ENCODE measurements at places on chromosomes 7 and 10.

GRCh38 chr7:28856656-28857055 is 101.5 kb downstream of the TRIL start:
- DNase-seq: no peak

GRCh38 chr10:96947036-96947435 is 114.9 kb downstream of the LCOR start:
- DNase-seq: no peak

GRCh38 chr7:142760071-142760642 is 10.6 kb upstream of the PRSS2 start:
- no peak for DNase-seq

DNA sequence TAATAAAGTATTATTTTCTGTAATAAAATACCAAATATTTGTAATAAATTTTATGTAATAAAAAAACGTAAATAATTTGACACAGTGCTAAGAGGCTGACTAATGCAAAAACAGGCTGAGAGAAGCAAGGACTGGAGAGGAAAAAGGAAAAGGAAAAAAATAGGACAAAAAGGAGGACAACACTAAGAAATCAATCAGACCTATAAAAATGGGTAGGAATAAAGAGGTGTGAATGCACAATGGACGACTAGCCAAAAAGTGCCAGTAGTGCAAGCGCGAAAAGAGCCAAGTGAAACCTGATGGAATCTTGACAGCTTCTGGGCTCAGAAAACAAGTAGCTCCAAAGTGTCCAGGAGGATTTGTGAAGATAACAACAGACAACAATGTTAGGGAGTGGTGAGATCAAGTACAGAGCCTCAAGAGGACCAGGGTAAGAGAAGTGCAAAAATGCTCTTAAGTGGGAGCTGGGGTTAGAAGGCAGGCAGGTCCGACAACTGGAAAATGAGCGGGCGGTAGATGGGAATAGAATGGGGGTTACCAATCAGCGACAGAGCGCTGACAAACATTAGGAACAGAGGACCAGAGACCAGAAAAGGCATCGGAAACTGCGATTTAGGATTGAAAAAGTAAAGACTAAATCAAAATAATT is 1.2 kb downstream of the BRAF start:
- no peak for DNase-seq

DNA sequence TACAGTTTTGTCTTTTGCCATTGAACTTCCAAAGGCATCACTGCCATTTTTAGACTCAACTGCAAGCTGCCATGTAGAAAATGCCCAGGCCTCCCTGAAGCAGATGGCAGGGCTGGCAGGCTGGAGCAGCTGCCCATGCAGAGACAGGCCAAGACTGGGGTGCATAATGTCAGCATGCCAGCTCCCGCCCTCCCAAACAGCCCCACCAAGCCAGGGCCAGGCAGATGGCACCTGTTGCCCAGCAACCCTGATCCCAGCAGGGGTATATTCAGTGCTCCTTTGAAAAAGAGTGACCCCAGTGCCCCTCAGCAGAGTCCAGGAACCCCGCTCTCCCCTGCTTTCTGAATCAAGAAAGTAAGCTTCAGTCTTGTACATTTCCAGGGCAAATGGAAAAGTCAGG is 32.6 kb downstream of the VSTM4 start:
- DNase-seq: no peak

DNA sequence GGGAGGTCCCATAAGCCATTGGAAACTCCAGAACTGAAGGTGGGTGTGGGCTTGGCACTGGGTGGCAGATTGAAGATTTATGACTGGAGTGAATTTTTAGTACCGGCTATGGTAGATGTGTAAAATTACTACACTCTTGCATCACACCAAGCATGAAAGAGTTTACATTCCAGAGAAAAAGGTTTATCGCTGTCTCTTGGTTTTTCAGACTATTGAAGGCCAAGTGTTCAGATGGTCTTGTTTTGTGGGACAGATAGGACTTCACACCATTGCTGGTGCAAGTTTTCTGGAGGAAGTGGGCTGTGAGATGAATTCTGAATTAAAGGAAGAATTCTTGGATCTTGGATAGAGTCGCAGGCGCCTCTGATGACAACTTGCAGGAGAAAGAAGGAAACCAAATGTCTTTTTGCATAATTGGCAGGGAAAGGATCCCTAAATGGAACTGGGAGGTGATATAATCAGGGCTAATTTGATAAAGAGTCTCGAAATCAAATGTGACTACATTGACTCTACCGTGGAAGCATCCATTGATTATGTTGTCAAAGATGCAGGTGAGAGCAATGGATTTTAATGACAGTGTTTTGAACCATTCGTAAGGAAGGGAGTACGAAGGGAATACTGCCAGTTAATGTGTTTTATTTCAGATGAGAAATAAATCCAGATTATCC is 14.2 kb upstream of the NMT2 start:
- no peak for DNase-seq

DNA sequence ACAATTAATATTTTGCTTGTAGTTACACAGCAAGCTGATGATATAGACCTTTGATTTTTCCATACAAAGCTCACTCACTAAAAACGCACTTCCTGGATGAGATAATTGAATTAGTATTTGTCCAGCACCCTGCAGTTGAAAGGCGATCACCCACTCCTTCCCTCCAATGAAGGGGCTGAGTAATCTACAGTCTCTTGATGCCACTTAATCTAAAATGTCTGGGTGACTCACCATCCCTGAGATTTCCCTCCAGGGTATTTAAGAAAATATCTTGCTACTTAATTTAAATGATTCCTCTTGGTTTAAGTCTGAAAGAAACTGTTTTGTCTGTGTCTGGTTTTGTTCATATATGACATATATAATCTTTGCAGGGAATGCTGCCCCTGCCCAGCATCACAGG is 515.3 kb downstream of the GRID1 start:
- no peak for DNase-seq

GRCh38 chr7:141073173-141073640 is 657 bp upstream of the TMEM178B start:
- no peak for DNase-seq

DNA sequence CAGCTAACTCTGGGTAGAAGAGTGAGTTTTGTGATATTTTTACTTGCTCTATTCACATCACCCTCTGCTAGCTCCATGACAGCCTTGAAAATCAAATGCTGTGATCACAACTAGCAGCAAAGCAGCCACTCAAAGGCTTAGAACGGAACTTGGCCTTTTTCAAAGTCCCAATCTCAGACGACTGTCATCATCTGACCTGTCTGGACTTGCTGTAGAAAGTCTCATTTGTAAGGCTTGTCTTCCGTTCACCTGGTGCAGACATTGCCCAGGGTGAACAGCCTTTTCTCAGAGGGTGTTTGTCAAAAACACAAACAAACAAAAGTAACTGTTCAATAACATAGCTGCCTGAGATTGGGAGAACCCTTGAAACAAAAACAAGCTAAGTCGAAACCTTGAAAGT is 458.9 kb upstream of the ADARB2 start:
- no peak for DNase-seq

GRCh38 chr7:7157177-7157886 is 25.0 kb upstream of the C1GALT1 start:
- peak; percentile 35 for DNase-seq

DNA sequence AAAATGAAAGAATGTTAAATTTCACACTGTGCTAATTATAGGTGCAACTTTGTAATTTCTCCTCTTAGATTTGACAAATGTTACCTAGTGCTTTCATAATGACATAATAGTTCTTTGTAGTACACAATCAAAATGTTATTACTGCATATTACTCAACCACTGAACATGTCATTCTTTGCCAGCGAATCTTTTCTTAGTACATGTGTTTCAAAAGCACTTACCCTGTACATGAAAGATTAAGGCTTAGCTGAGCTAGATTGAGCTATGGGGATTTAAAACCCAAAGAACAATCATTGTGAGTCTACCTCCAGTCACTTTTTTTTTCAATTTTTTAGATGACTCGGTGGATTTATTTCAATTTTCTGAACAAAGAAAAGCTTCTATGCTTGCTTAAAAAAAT is 123.5 kb upstream of the FERD3L start:
- no peak for DNase-seq

- DNase-seq: no peak
Measured at GRCh38 chr7:134845461-134845860, 66.0 kb downstream of the CALD1 start.

DNA sequence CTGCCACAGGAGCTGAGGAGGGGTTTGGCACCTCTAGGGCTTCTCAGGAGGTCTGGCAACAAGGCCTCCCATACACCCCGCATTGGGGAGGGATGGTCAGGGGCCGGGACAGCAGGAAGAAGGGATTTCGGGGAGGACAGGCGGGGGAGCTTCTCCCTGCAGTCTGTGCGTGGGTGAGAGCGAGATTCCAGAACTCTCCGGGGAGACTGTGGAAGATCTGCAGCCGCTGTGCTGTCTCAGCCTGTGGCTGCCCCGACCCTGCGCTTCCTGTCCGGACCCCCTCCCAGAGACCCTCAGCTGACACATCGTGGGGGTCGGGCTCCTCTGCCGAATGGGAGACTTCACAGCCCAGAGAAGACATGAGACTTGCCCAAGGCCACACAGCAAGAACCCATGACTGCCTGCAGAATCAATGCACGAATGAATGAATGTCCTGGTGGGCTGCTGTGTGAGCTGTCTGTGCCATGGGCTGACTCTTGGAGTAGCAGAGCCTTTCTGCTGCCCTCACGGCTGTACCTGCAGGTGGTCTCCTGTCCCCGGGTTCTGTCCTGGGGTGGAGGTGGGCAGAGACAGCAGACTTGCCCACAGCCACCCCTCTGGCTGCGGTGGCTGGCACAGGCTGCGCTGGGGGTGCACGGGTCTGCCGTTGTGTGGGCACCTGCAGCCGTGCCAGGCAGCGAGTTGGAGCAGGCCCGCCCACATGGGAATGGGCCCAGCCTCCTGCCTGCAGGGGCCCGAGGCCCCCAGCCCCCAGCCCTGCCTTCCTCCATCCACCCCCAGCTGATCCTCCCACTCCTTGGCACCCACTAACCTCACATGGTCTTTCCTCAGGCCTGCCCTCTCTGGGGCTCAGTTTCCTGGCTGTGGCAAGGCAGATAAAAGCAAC is 16.3 kb upstream of the LFNG start:
- no peak for DNase-seq

DNA sequence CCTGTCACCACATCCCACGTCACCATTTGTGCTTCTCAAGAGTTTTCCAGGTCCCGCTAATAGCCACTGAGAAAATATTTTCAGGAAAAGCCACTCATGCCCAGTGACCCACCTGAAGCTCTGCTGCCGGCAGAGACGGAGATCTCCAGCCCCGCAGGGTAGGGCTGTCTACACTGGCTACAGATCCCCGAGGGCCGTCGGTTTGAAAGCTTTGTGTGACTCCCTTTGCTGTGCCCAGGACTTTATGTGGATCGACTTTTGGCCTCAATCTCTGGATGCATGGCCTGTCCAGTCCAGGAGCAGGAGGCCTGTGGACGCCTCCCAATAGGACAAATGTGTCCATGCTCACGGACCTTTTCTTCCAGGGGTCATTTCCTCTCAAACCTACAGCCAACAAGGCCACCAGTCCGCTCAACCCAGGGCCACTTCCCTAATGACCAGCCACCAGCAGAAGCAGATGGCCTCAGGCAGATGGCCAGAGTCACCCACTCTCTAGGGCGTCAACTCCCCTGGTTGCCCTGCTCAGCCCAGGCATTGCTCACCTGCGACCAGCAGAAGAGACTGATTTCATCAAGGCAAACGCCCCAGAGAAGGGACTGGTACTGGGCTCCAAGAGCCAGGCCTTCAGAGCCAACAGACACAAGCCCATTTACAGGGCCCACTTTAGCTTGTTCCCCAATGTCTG is 76.4 kb downstream of the OAT start:
- no peak for DNase-seq

DNA sequence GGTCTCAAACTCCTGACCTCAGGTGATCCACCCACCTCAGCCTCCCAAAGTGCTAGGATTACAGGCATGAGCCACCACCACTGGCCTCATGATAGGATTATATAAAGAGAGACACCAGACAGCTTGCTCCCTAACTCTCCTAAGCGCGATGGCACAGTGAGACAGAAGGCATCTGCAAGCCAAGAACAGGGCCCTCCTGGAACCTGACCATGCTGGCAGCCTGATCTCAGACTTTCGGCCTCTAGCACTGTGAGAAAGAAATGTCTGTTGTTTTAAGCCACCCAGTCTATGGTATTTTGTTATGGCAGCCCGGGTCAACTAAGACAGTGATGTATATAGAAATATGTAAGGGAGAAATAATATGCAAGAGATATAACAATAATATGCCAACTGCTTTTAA is 51.2 kb downstream of the SRPK2 start:
- DNase-seq: no peak

DNA sequence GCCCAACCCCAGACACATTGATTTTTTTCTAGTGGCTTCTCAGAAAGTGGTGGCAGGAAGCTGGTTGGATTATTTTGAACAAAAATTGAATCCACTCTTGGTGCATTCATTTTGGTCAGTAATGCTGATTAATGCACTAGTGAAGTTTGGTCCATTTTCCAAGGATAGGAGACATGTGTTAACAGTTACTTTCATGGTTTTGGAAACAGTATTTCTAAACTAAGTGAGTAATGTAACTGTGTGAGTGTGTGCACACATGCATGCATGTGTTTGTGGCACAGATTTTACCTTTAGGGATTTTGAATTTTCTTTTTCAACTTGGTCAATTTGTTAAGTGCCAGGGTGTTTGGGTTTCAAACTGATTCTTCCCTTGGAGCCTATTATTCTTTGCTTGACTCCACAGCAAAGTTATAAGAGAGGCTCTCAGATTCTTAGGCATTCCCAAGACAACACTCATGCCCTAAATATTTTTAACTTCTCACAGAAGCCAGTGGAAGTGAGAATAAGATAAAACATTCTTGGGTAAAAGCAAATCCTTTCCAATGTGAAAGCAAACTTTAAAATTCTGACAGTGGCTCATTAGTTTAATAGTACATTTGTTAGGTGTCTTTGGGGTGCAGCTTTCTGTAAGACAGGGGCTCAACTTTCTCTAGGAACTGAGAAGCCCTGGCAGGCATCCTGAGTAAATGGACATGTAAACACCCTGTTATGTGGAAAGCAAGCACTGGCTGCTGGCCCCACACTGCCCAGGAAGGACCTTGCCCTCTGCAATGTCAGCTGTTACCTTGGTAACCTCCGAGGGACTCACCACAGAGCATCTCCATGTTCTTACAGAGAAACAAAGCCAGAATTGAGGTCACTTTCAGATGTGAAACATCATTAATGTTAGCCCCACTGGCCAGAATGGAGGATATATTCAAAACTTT is 68.4 kb downstream of the ASAH2B start:
- DNase-seq: no peak

DNA sequence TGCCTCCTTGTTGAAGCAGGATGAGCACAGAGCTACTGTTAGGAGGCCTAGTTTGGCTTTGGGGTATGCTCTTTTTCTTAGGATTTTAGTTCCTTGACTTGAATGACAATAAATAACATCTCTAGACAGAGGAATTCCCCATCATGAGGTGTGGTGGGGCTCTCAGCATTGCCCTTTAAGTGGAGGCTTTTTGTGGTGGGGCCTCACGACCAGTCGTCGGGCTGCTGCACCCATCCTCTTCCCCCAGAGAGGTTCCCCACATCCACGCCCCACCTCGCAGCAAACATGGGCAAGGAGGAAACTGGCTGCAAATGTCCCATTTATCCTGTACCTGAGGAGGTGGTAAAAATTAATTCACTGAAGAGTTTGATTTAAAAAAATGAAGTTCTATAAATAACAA is 36.1 kb upstream of the TARP start:
- DNase-seq: no peak

GRCh38 chr10:10826125-10826524 is 191.5 kb upstream of the CELF2 start:
- no peak for DNase-seq

Data from stimulated activated CD8-positive, alpha-beta memory T cell treated with anti-CD3 and anti-CD28 coated beads, Interleukin-12 subunit alpha, Interleukin-12 subunit beta, amount 100 ng/mL, for 1 hour (primary cell).